Lower leg skin (tissue), 4 donors: ENCODE measurements at places on chromosomes 11 and 22.

- no peak for DNase-seq
Measured at GRCh38 chr11:16363706-16364105, 7.4 kb upstream of the SOX6 start.

- no peak for DNase-seq
Measured at GRCh38 chr11:11772865-11773515, 68.8 kb upstream of the USP47 start.

GRCh38 chr11:2693271-2694261, 6.2 kb downstream of the KCNQ1OT1 start:
- no peak for DNase-seq

DNA sequence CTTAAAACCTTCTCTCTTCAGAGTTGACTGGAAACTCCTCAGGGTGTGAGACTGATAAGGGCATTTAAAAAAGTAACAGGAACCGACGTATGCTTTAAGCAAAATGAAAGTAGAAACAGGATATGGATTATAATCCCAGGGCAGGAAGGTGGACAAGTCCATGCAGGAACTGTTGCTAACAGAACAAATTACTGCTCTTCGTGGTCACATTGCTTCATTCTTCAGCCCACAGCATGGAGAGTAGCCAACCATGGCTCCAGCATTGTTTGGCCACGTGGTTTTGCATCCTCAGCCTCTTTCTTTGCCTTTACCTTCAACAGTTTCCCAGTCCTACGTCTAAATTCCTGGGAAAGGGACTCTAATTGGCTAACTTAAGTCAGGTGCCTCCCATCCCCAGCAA, 563.1 kb upstream of the ISX start:
- no peak for DNase-seq

DNA sequence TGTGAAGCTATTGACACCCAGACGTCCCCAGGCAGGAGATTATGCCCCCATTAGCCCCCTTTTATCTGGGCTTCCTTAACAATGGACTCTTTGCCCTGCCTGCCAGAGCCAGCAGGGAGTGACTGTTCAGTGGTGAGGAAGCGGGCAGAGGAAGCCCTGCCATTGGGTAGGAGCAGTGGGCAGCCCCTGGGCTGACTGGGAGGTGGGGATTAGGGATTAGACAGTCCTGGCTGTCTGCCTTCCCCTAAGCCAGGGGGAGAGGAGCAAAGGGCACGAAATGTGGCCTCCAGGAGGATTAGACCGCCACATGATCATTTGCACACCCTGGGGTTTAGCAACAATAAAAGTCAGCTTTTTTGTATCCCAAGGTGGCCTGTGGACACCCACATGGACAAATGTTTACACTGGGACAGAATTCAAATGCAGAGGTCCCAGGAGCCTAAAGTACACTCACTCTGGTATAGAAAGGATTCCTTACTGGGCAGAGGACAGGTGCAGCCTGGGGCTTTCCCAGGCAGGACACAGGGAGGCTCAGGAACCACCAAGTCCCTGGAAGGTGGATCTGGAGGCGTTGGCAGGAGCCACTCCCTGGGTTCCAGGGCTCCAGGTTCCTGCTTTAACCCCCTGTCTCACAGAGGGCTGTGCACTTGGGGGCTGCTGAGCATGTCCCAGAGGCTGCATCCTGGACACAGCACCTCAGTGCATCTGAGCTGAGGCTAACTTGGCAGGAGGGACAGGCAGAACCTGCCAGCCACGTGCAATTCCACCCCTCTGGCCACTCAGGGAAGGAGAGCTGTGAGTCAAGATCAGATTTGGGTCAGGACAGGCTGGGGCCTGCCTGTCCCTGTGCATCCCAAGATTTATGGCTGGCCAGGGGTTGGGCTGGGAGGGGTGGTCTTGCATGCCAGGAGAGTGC, 2.1 kb downstream of the PNPLA3 start:
- DNase-seq, result no peak

DNA sequence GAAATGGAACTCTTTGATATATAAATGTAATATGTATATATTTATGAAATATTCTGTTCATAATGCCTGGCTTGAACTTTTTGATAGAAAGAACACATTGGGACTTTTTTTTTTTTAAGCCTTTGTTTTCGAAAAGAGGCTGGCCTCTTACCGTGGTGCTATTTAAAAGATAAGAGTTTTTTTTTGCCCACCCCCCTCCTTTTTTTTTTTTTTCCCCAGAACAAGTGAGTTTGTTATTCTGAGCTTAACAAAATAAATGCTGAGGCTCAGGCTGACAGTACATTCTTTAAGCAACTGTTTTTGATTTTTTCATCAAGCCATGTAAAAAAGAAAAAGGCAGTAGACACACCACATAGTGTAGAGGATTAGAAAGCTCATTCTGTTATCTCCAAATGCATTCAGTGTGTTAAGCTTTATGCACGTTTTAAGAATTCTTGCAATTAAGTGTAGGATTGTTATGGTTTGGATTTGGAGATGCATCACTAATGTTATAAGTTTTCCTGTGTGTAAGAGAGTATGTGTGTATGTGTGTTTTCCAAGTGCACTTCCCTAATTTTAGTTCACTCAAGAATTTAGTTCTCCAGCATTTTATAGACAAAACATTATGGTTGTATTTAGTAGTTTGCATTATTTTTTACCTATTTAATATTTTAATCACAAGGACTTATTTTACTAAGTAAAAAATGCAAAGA, 12.0 kb downstream of the PDHX start:
- DNase-seq, result no peak

GRCh38 chr11:62449451-62449851, 30.6 kb downstream of the SCGB1A1 start:
- no peak for DNase-seq

GRCh38 chr11:43418197-43418596, 59.5 kb downstream of the TTC17 start:
- no peak for DNase-seq

- peak; percentile 92 for DNase-seq
Measured at GRCh38 chr11:66070604-66071380, 720 bp downstream of the PACS1 start.

- no peak for DNase-seq
Measured at GRCh38 chr22:35660291-35661127, 12.3 kb downstream of the APOL6 start.

DNA sequence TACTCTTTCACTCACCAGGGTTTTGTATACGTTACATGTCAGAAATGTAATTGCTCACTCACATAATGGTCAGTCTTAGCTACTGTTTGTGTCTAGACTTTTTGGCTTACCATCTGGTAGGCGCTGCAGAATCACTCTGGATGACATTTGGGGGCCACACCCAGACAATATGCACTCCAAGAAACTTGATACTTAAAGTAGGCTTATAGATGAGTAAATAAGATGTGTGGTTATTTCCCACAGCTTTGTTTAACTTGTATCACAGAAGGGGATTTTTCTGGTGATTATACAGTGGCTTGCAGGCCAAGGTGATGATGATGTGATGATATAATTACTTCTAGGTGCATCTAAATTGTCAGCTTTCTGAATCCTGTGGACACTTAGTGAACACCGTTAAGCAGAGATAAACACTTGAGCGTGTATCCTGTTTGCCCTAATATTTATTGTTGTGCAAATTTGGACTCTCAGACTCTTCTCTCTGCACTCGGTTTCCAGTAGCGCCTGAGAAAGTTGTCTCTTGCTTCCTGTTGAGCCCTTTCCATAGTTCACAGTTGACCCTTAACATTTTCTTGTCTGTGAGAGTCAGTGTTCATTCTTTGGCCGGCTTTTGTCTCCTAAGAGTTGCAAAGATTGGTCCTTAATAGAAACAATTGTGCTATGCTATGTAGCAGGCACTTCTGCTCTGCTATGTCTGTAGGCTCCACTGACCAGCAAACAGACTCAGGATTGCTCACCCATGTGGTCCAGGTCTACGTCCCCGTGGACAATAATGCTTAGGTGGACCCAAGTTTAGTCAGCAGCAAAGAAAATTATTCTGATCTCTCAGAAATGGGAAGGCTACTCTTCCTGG, 89.3 kb downstream of the PRR5L start:
- no peak for DNase-seq

DNA sequence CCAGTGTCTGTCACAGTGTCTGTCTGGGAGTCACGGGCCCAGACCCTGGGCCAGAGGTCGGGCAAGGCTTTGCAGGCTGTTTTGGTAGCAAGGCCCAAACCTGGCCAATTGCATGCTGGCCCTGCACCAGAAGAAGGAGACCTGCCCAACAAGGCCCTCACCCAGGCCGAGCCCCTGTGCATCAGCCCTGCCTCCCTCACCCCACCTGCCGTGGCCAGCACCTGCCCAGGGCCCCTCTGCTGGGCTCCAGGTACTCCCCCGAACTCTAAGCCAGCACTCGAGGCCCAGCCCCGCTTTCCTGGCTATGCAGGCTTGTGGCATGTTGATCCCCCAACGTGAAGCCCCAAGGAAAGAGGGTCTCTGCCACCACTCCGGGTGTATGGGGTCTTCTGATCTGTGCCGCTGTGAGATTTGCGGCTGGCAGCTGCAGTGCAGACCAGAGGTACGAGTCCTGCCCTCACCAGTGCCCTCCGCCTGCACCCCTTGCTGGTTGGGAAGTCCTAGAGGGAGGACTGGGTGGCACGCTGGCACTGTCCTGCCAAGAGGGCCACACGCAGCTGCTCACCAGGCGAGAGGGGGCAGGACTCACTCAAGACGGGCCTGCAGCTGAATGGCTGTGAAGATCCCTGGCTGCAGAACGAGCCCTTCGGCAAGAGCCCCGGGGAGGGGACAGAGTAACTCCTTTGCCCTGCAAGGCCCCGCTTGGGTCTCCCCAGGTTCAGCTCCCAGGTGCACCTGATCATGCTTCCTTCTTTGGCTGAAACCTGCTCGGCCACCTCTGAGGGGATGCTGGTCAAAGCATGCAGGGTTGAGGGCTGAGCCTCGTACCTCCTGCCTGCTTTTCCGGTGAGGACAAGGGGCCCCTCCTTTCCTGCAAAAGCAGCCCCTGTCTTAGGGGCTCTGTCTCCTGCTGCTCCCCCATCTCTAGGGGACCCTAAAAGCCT, 6.7 kb upstream of the SEPTIN5 start:
- DNase-seq, result peak; percentile 84

DNA sequence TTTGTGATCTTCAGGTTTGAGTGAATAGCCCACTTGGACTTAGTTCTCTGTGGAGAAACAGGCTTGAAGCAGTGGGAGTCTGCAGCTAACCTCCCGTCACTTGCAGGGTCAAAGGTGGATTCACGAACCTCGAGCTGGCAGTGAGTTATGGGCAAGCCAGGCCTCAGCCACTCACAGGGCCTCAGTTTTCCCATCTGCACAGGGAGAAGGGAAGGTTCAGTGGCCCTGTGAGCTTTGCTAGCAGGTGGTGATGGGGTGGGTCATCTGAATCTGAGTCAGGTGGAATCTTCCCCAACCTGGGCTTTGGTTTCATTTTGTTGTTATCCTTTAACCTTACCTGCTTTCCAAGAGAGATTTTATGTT, 86.6 kb upstream of the GRIK4 start:
- no peak for DNase-seq

- DNase-seq, result peak; percentile 79
Measured at GRCh38 chr11:117584056-117584830, 212.8 kb downstream of the DSCAML1 start.

DNA sequence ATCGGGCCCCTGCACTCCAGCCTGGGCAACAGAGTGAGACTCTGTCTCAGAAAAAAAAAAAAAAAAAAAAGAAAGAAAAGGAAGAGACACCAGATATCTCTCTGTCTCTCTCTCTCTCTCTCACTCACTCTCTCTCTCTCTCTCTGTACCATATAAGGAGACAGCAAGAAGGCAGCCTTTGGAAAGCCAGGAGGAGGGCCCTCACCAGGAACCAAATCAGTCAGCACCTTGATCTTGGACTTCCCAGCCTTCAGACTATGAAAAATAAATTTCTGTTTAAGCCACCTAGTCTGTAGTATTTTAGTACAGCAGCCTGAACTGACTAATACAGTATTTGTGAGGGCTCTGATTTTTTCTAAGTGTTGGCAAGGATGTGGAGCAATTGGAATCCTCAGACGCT, 13.6 kb upstream of the ALDH3B2 start:
- DNase-seq, result no peak

DNA sequence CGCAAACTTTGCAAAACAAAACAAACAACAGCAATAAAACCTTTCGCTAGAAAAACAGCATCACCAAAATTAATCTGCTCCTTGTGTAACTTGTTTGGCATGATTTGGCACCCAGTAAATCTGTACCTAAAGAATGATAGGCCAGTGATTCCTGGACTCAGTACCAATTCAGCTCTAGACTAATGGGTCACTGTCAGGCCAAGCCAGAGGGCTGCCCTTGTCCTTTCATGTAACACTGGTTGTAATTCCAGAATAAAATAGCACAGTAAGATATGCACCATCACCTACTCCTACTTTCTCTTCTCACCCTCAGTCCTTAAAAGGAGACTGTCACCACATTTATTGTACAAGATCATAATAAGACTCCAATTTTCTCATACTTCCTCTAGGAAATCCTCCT, 341.6 kb upstream of the PITPNB start:
- no peak for DNase-seq

DNA sequence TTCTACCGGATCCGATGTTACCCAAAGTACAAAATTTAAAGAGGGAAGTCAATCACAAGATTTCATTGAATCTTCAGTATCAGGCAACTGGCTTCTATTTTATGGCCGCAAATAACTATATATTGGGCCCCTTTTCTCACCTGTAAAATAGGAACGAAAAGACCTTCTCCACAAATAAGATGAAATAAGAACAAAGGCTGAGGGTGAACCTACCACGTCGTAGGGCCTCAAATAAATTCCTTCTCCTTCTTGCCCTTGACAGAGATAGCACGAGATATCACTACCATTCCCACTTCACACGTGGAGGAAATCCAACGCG, 794 bp upstream of the EMSY start:
- no peak for DNase-seq

- no peak for DNase-seq
Measured at GRCh38 chr22:46557736-46558480, 20.5 kb upstream of the CELSR1 start.

DNA sequence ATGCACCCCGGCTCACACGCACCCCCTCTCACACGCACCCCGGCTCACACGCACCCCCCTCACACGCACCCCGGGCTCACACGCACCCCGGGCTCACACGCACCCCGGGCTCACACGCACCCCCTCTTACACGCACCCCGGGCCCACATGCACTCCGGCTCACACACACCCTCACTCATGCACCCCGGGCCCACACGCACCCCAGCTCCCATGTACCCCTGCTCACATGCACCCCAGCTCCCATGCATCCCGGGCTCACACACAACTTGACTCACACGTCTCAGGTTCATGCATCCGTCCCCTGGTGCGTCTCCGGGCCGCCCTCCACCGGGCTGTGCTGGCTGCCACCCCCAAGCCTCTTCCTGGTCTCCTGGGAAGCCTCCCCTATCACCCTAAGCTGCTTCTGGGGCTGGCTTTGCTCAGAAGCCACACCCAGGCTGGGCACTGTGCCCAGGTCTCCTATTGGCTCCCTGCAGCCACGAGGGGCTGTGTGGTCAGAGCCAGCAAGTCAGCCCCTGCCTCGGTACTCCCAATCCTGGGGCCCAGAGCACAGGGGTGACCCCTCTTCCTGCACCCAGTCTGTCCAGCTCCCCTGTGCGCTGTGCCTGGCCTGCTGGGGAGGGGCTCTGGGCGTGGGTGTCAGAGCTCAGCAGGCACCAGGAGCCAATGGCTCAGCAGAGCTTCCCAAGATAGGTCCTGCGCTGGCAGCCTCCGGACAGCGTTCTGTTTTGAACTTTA, 16.9 kb downstream of the TSPAN4 start:
- no peak for DNase-seq
